Activated CD8-positive, alpha-beta memory T cell treated with anti-CD3 and anti-CD28 coated beads, Interleukin-2, amount 10 ng/mL, durations not matched to agents 7 days and 5 days (primary cell): ENCODE measurements at places on chromosomes 2 and 18. TPM values are rescaled to one million over a fixed set of nuclear protein-coding genes. Genes with fewer than 3 reads are reported as not detected.
A peak's percentile ranks its signal among the peaks of the same experiment; 100 is the strongest.

DNA sequence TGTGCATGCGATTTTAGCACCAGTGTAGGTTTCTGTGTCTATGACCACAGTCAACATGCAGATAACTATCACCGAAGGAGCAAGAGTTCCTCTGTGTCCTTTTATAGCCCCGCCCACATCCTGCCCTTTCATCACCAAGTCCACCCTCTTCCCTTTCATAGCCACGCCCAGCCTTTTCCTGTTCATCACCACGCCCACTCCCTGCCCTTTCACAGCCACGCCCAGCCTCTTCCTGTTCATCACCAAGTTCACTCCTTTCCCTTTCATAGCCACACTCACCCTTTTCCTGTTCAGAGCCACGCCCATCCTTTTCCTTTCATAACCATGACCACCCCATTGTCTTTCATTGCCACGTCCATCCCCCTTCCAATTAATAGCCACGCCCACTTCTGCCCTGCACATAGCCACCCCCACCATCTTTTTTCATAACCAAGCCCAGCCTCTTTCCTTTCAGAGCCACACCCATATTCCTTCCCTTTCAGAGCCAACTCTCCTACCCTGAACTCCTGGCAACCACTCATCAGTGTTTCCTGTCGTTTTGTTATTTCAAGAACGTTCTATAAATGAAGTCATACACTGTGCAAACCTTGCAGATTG lies 273.9 kb downstream of the MYT1L start:
- H3K27me3 ChIP-seq: no peaks in the 10 kb centered on the region
- H3K36me3 ChIP-seq: peaks cover 2% of the 10 kb centered on the region
- H3K27ac ChIP-seq: no peak overlapping the region
- peak; percentile 86 for DNase-seq

DNA sequence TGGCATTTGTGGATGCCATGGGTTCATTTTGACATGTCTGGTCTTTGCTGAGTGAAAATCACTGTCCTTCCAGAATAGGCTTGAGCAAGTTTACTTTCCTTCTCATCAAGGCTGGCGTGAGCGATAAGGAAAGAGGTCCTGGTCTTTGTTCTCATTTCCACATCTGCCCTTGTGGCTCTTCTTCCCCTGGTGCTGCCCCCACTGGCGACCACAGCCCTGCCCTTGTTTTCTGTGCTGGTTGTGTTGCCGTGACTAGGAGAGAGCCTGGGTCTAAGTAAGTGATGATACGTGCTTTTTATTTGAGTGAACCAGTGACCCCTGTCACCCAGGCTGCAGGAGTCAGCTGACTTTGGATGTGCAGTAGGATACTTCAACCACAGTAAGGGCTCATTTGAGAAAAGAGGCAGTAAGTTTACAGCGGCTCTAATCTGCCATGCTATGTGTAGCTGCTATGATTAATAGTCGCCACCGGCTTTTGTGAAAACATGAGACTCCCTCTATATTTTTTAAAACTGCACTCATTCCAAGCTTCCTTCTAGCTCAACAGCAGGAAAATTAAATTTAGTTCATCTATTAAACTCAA lies 441.7 kb downstream of the RNF144A start:
- H3K4me1 ChIP-seq: no peaks in the 10 kb centered on the region
- H3K36me3 ChIP-seq: no peaks in the 10 kb centered on the region
- no peak overlapping the region for H3K4me3 ChIP-seq
- DNase-seq: no peak
- H3K27me3 ChIP-seq: peaks cover 3% of the 10 kb centered on the region

DNA sequence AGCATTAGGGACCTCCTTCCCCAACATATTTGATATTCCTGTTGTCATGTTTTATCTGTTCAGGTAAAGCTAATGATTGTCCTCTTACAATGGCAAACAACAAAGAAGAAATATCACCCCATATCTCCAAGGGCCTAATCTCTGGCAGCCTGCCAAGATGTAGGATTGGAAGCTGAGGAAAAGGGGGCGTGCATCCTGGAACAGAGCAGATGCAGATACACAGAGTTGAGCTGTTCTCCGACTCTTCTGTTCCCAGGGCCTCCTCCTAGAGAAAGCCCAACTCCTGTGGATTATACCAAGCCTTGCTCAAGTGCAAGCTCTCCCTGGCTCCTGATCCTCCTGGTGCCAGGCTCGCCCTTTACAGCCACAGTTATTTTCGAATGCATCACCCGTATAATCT lies 35.2 kb upstream of the CD207 start:
- no peak overlapping the region for H3K27ac ChIP-seq
- H3K27me3 ChIP-seq: peaks cover 41% of the 10 kb centered on the region
- H3K4me3 ChIP-seq: no peak overlapping the region
- no peaks in the 10 kb centered on the region for H3K36me3 ChIP-seq
- no peak for DNase-seq
- peaks cover 2% of the 10 kb centered on the region for H3K4me1 ChIP-seq

DNA sequence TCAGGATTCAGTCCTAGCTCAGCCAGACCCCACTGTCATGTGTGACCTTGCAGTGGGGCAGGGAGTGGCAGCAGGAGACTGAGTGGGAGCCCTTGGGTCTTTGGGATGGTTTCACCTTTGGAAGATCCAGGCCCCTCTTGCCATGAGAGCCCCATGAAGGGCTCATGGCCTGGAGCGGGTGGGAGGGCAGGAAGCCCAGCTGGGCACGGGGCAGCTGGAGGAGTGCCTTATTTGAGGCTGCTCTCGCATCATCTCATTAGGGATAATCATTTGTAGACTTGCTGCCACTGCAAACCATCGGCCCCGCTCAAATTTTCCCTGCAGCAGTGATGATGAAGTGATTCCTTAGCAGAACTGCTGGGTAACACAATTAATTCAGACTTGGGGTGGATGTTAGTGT lies 73.9 kb downstream of the TGOLN2 start:
- no peaks in the 10 kb centered on the region for H3K36me3 ChIP-seq
- no peak for DNase-seq
- no peak overlapping the region for H3K27ac ChIP-seq
- H3K4me1 ChIP-seq: no peaks in the 10 kb centered on the region
- H3K4me3 ChIP-seq: no peak overlapping the region
- H3K27me3 ChIP-seq: no peaks in the 10 kb centered on the region

GRCh38 chr2:168428431-168428830 lies 27.6 kb upstream of the CERS6 start:
- no peak overlapping the region for H3K27ac ChIP-seq
- peaks cover 21% of the 10 kb centered on the region for H3K27me3 ChIP-seq
- no peak for DNase-seq
- H3K36me3 ChIP-seq: peaks cover 1% of the 10 kb centered on the region
- no peak overlapping the region for H3K4me3 ChIP-seq

GRCh38 chr2:26457251-26457666 lies 20.7 kb downstream of the OTOF start:
- no peak overlapping the region for H3K27ac ChIP-seq
- H3K4me1 ChIP-seq: no peaks in the 10 kb centered on the region
- H3K36me3 ChIP-seq: peaks cover 3% of the 10 kb centered on the region

- no peak overlapping the region for H3K4me3 ChIP-seq
- H3K27me3 ChIP-seq: peaks cover 3% of the 10 kb centered on the region
- no peaks in the 10 kb centered on the region for H3K36me3 ChIP-seq
These were observed 9.4 kb downstream of the RNU2-63P start for GRCh38 chr2:88006912-88007439.

DNA sequence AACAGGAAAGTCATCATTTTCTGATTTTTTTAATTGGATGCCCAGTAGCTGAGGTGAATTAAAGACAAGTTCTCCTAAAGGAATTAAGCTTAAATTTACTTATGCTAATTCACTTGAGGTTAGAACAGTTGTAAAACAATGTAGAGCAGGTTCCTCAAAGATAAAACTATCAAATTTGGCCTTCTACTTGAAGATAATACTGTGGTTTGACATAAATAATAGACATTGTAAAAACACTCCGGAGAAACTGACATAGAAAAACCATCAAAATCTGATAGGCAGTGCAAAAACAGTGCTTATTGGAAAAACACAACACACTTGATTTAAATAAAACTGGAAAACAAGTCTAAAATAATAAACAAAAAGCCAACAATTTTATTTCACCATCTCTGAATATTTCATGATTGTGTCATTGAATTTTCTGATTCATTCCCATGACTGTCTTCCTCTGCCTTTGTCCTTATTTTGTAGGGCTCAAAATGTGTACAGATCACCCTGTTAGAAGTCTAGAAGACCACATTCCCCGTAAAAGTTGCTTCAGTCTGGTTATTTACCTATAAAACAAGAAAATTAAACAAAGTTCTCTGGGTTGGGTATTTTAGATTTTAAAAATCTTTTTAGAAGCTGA lies 28.3 kb upstream of the SLC40A1 start:
- DNase-seq: no peak
- peaks cover 4% of the 10 kb centered on the region for H3K27me3 ChIP-seq
- H3K27ac ChIP-seq: no peak overlapping the region
- no peaks in the 10 kb centered on the region for H3K4me1 ChIP-seq
- no peak overlapping the region for H3K4me3 ChIP-seq

GRCh38 chr2:222731201-222731621 lies 59.8 kb downstream of the MOGAT1 start:
- DNase-seq: no peak
- peaks cover 12% of the 10 kb centered on the region for H3K4me1 ChIP-seq
- H3K4me3 ChIP-seq: no peak overlapping the region
- H3K36me3 ChIP-seq: no peaks in the 10 kb centered on the region
- H3K27ac ChIP-seq: no peak overlapping the region

DNA sequence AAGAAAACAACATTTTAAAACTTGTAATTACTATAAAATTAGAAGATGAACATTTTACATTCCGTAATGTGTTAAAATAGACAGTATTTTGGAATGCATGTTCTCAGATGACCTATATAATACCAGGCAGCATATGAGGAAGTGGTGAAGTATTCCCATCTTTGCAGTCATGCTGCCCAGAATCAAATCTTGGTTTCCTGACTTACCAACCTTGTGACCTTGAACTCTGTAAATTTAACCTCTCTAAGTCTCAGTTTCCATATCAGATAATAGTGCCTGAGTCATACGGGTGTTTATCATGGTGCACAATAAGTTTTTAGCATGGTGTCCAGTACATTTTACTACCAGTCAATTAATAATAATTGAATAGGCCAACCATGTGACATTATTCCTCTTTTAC lies 7.3 kb upstream of the GALM start:
- H3K4me1 ChIP-seq: peaks cover 57% of the 10 kb centered on the region
- no peak for DNase-seq
- peak overlapping the region; percentile 73 for H3K27ac ChIP-seq
- H3K36me3 ChIP-seq: peaks cover 6% of the 10 kb centered on the region

- peak; percentile 16 for DNase-seq
- H3K4me1 ChIP-seq: no peaks in the 10 kb centered on the region
- no peak overlapping the region for H3K27ac ChIP-seq
- no peak overlapping the region for H3K4me3 ChIP-seq
- H3K36me3 ChIP-seq: no peaks in the 10 kb centered on the region
- H3K27me3 ChIP-seq: peaks cover 20% of the 10 kb centered on the region
These were observed 130.3 kb downstream of the NEDD4L start for GRCh38 chr18:58174285-58174684.

DNA sequence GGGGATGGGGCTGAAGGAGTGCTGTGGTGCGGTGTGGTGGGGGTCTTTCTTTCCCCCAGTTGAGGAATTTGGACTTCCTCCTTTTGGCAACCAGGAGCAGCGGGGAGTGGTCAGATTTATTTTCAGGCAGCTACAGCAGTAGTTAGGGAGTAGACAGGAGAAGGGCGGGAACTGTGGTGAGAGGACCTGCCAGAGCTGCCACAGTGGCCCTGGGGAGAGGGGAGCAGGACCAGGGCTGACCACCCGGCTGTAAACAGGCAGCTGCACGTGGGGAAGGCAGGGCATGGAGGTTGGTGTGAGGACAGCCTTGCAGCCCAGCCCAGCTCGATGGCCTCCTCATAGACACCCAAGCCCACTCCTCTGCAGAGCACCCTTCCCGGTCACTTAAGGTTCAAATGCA lies 197.2 kb downstream of the GLI2 start:
- H3K4me3 ChIP-seq: no peak overlapping the region
- no peaks in the 10 kb centered on the region for H3K36me3 ChIP-seq
- H3K27ac ChIP-seq: no peak overlapping the region
- H3K27me3 ChIP-seq: no peaks in the 10 kb centered on the region
- DNase-seq: no peak

DNA sequence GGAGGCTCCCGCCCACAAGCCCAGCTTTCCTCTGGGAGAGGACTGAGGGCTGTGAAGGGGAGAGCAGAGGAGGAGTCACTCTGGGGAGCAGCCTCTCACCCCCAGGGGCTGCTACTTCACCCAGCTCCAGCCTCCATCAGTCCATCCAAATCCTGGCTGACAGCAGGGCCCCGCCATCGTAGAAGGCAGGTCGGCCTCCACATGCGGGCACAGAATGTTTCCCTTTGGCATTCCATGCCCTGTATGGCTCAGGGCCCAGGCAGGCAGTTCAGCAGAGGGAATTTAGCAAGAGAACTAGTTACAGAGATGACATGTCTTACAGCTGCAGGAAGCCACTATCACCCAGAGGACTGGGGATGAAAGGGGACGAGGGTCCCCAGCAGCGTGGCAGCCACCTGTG lies 6.4 kb upstream of the ODC1 start:
- peaks cover 2% of the 10 kb centered on the region for H3K36me3 ChIP-seq
- H3K4me3 ChIP-seq: no peak overlapping the region
- peaks cover 8% of the 10 kb centered on the region for H3K4me1 ChIP-seq
- no peak for DNase-seq
- no peak overlapping the region for H3K27ac ChIP-seq

DNA sequence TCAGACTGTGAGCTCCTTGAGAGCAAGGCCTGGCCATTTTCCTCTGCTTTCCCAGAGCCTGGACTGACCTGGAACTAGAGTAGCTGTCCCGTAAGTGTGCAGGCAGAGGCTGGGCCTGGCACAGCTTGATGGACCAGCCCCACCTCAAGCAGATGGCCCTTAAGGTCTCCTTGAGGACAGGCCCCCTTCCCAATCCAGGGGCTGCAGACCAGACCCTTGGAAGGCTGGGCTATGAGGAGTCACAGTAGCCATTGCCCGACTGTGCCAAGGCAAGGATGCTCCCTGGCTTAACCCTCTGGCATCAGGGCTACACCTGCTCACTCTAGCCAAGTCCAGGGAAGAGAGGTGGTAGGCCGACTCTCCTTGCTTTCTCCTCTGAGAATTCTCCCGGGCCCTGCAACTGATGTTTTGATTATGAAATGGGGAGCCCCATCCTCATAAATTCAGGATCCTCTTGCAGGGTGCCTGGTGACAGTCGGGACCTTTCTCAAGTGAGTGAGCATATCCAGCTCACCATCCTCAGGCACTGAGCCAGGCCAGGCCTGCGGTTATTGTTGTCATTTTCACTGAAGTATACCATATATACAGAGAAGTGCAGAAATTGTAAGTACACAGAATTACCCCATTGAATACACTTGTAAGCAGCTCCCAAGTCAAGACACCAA lies 51.7 kb downstream of the DPYSL5 start:
- H3K27ac ChIP-seq: no peak overlapping the region
- H3K27me3 ChIP-seq: peaks cover 23% of the 10 kb centered on the region
- no peaks in the 10 kb centered on the region for H3K4me1 ChIP-seq
- no peak for DNase-seq
- no peaks in the 10 kb centered on the region for H3K36me3 ChIP-seq

DOK6 gene
- not detected for total RNA-seq

CNGA3 gene
- not detected for total RNA-seq

CAPN14 gene
- 0.26 TPM for total RNA-seq

DLX1 gene
- total RNA-seq: not detected

MARCHF4 gene
- not detected for total RNA-seq

BCL2 gene
- 143 TPM for total RNA-seq

SERPINB5 gene
- not detected for total RNA-seq

SRBD1 gene
- 22.2 TPM for total RNA-seq

ALKAL2 gene
- not detected for total RNA-seq

TMEM169 gene
- total RNA-seq: 0.75 TPM
